Stimulated activated CD8-positive, alpha-beta memory T cell treated with anti-CD3 and anti-CD28 coated beads, Interleukin-12 subunit alpha, Interleukin-12 subunit beta, amount 100 ng/mL, for 1 hour (primary cell): ENCODE measurements at places on chromosomes 1 and 21.

GRCh38 chr1:81505831-81506230, 294.9 kb upstream of the ADGRL2 start:
- no peak for DNase-seq

- DNase-seq, result no peak
Measured at GRCh38 chr21:37658817-37659458, 257.3 kb downstream of the KCNJ6 start.

DNA sequence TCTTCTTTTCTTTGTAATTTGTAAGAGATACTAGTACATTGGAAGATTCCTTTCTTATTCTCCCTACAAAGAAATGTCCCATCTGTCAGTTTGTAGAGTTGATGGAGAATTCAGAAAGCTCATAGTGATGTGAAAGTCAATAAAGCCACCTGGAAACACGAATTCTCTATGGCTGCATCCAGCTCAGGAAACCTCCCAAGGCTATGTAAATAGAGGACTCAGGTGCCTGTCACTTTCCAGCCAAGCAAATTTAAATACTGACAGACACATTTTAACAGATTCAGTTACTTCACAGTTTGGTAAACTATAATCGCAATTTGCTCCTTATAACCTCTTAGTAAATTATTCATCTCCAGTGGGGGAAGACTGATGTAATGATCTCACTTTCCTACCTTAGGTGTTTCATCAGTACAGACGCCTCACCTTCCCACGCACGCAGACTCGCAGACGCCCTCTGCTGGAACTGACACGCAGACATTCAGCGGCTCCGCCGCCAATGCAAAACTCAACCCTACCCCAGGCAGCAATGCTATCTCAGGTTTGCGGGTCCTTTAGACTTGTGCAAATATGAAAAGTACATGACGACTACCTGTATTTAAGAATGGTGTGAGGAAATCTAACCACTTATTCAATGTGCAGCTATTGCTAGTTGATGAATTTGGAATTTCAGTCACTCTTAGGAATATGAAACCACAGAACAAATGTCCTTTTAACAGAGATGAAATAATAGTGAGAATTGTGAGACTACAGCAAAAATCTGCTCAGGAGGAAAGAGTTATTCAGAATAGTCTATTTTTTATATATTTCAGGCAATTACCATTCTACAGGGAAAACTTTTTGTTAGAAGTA, 60.6 kb downstream of the PTPRC start:
- DNase-seq, result peak; percentile 27

- DNase-seq, result no peak
Measured at GRCh38 chr1:165114022-165114888, 242.3 kb downstream of the LMX1A start.

GRCh38 chr1:228181645-228182034, 16.0 kb downstream of the IBA57 start:
- DNase-seq, result no peak

DNA sequence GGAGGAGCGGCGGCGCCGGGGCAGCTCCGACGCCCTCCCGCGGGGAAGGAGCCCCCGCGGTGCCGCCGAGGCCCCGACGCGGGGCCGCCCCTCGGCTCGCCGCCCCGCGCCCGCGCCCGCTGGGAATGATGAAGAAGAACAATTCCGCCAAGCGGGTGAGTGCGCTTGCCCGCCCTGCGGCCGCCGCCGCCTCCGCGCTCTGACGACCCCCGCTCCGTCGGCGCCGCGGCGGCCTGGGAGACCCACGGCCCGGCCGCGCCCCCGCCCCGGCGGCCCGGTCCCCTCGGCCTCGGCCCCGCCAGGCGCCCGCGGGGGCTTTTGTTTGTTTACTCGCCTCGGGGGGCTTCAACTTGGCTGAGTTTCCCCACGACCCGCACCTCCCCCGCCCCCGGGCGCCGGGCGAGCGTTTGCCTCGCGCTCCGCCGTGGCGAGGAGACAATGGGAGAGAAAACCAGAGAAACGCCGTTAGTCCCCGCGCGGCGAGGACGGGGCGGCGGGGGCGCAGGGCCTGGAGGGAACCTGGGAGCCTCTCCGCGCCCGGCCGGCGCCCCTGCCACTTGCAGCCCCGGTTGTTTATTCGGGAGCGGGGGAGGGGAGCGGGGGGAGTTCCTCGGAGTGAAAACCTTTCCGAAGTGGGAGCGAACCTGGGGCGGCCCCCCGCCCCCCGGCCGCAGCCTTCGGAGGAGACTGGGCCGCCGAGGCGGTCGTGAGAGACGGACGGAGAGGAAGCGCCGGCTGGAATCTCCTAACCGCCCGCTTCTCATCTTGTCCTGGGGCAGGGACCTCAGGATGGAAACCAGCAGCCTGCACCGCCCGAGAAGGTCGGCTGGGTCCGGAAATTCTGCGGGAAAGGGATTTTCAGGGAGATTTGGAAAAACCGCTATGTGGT, 661 bp downstream of the PLEKHO1 start:
- DNase-seq, result no peak

DNA sequence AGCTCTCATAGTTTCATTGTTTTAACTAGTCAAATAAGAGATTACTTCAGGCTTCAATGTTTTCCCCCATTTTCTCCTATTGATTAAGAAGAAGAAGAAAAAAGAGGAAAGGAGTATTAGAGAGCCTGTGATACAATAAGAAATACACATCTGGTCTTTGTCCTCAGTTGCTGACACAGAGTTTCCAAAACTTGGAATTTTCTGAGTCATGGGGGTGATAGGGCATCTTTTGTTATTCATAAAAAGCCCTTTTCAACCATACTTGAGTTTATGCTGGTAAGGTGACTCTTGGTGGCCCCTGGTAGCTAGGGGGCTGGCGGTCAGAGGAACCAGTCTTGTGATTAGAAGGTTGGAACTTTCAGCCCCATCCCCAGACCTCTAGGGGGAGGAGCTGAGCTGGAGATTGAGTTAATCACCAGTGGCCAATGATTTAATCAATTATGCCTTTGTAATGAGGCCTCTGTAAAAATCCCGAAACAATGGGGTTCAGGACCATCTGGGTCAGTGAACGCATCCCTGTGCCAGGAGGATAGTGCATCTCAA, 28.9 kb upstream of the KLF18 start:
- no peak for DNase-seq

- DNase-seq, result no peak
Measured at GRCh38 chr1:204959836-204960235, 83.2 kb upstream of the CNTN2 start.

DNA sequence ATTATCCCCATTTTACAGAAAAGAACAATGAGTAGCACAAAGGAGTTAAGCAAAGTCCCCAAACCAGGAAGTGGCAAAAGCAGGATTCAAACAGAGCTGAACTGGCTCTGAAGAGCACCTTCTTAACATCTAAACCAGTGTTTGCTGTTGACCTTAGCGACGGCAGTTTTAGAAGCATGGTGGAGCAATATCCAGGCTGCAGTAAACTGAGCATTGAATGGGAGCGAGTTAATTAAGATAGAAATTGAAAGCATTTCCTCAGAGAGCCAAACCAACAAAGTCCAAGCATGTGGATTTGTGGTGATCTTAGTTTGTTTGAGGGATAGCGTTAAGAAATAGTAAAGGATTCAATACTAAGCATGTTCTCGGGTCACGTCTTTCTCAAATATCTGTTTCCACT, 13.4 kb upstream of the ZNF281 start:
- no peak for DNase-seq

DNA sequence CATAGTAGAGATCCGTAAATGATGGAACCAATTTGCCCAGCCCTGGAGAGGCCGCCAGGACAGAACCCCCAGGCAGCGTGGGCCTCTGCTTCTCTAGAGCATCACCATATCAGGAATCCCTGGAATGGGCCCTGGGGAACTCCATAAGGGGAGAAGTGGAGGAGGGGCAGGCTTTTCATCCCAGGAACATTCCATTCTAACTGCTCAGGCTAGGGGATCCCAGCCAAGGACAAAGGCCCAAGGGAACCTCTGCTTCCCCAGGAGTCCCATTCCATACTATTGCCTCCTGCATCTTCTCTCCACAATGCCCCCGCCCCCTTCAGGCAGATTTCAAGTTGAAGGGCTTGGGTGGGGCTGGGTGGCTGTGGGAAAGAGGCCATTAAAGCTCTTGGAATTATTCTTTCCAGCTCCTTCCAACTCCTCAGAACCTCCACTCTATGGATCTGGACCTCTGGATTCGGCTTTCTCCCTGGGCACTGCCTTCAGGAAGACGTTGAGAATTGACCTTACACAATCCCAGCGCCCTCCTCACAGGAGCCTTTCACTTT, 6.0 kb downstream of the TRNP1 start:
- no peak for DNase-seq

GRCh38 chr1:30670240-30671060, 52.9 kb downstream of the MATN1 start:
- DNase-seq, result no peak

GRCh38 chr1:243751506-243751905, 98.5 kb downstream of the AKT3 start:
- DNase-seq, result no peak

DNA sequence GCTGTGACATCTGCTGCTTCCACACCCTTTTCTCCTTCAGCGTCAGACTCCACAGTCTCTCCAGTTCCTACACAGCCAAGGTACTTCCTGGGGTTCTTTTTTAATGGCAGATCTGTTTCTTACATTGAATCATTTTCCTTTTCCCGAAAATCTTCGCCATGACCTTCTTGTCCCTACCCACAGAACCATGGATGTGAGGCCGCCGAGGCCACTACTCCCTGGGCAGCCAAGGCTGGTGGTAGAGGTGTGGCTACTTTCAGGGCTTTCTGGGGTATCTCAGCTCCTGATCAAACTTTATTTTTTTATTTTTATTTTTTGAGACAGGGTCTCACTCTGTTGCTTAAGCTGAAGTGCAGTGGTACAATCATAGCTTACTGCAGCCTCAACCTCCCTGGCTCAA, 9.5 kb upstream of the LIN9 start:
- no peak for DNase-seq

DNA sequence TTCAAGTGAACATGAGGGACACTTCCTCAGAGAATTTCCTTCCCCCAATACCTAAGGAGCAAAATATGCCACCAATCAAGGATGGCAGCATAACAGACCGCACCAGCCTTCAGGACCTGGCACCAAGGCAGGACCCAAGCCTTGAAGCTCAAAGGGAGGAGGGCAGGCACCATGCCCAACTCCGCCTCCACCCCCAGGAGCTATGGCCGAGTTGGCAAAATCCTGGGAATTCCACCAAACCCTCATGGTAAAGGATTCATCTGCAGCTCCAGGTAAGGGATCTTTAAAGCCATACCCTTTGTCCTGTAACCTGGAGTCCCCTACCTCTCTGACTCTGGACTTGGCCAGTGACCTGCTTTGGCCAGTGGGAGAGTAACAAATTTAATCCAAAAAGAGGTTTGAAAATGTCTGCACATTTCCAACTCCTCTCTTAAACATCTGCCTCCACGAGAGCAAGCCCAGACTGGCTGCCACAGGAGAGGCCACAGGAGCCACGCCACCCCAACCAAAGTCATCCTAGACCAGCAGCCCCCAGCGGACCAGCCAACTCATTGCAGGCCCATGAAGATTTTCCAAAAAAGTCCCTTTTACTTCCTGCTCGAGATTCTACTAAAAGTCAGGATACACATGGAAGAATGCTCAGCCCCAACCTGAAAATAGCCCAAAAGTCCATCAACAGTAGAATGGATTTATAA, 41.9 kb downstream of the NPHP4 start:
- no peak for DNase-seq

DNA sequence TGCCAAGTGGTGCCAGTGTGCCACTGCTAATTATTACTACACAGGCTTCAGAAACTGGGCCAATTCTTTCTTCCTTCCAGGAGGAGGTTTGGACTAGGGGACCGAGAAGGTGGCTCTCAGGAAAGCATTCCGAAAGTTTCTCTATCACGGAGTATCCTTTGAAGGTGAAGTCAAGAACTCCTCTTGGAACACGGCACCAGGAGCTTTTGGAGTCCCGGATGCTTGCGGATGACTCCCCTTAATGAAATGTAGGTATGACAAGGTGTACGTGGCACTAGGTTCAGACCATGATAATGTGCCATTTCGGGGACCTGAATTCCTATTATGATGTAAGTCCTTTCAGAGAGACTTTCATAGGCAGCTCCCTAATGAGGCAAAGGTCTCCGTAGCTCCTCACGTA, 634.1 kb downstream of the KIF26B start:
- DNase-seq, result no peak

- no peak for DNase-seq
Measured at GRCh38 chr1:221227872-221228337, 348.7 kb downstream of the HLX start.

GRCh38 chr1:94084547-94084946, 36.4 kb downstream of the ABCA4 start:
- no peak for DNase-seq

- DNase-seq, result no peak
Measured at GRCh38 chr1:48003741-48004531, 6.8 kb upstream of the TRABD2B start.
